ENCODE measurements at places on chromosomes 12 and 14.

- DNase-seq = no peak
Observed at GRCh38 chr14:90721619-90722305, 94.5 kb downstream of the TTC7B start.

DNA sequence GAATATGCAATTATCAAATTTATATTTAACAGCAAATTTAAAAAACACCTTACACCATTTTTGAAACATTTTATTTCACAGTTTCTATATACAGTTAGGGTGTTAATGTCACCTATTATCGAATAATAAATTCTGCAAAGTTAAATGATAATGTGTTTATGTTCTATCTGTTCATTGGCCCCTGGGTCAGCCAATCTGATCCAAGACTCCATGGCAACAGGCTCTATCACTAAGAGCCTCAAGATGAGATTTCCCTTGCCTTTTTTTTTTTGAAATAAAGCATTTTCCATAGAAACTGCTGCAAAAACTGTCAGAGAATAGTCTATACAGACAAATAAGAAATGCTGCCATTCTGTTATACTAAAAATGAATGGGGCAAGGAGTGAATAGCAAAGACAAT, 83.2 kb upstream of the STAC3 start:
- DNase-seq = no peak

GRCh38 chr12:62933602-62934238, 1.2 kb downstream of the PPM1H start:
- no peak for DNase-seq

DNA sequence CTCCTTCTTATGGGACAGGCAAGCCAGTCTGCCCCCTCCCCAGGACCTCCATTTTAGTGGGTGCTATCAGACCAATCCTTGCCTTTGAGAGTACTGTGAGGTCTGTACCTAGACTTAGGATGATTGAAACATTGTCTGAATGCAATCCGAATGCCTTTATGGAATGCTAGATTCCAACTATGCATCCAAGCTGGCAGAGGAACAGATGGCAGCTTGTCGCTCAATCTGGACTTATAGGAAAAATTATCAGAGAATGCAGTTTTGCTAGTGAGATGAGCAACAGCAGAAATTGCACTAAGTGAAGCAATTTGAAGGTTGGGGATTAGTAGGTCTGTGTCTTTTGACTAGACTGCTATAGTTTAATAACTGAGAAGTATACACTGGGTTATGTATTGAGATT, 109.1 kb downstream of the DYRK2 start:
- no peak for DNase-seq

DNA sequence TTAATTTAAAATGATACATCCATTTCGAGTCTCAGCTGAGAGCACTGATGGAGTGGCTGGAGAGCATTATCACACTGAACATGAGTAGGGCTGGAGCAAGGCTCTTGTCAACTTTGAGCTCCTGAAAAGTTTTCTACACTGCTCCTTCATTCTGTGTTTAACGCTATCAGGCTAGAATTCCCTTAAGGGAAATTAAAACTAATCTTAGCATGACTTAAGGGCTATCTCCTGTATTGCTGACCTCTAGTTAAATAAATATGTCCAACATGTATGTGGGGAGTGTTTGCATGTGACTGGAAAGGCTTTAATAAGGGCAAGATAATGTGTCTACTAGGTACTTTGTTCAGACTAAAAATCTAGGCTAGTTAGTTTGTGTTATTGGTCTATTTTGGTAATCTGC, 116.7 kb upstream of the CAND1 start:
- DNase-seq = no peak

DNA sequence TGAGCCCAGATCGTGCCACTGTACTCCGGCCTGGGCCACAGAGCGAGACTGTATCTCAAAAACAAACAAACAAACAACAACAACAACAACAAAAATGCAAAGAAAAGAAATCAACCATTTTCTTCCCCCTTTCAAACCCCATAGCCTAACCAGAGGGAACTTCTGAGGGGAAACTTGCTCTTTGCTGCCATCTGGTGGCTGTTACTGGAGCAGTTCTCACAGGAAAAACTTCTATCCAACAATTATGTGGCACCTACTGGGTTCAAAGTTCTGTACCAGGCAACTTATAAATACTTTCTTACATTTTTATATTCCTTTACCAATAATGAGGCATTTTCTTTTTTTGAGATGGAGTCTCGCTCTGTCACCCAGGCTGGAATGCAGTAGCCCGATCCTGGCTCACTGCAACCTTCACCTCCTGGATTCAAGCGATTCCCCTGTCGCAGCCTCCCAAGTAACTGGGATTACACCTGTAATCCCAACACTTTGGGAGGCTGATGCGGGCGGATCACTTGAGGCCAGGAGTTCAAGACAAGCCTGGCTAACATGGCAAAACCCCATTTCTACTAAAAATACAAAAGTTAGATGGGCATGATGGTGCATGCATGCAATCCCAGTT, 50.9 kb upstream of the BICDL1 start:
- peak; percentile 22 for DNase-seq

GRCh38 chr14:98622208-98623051, 649.6 kb downstream of the BCL11B start:
- DNase-seq = no peak

- no peak for DNase-seq
Observed at GRCh38 chr14:41362139-41362538, 244.5 kb upstream of the LRFN5 start.

DNA sequence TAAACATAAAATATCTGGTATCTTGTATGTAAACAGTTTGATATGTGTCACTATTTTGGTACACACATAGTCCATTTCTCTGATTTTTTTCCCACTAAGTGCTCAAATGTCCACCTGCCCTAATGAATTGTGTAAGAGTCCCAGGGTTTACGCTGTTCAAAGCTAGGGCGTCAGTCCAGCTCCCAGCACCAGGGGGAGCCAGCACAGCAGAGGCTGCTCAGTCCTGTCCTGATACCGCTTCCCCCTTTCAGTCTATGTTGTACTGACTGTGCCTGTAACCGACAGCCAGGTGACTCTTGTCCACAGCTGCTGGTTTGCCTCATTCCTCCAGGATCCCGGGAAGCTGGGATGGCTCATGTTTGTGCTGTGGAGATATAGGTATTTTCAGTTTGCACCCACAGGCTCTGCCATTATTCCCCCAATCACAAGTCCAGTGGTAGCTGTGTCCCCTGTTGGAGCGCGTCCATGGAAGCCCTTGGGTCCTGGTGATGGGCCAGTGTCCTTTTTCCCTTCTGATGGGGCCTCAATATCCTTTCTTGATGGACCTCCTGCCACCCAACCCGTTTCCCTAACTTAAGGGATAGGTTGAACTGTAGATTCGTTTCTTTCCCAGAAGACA, 242.0 kb downstream of the NEDD1 start:
- peak; percentile 17 for DNase-seq

DNA sequence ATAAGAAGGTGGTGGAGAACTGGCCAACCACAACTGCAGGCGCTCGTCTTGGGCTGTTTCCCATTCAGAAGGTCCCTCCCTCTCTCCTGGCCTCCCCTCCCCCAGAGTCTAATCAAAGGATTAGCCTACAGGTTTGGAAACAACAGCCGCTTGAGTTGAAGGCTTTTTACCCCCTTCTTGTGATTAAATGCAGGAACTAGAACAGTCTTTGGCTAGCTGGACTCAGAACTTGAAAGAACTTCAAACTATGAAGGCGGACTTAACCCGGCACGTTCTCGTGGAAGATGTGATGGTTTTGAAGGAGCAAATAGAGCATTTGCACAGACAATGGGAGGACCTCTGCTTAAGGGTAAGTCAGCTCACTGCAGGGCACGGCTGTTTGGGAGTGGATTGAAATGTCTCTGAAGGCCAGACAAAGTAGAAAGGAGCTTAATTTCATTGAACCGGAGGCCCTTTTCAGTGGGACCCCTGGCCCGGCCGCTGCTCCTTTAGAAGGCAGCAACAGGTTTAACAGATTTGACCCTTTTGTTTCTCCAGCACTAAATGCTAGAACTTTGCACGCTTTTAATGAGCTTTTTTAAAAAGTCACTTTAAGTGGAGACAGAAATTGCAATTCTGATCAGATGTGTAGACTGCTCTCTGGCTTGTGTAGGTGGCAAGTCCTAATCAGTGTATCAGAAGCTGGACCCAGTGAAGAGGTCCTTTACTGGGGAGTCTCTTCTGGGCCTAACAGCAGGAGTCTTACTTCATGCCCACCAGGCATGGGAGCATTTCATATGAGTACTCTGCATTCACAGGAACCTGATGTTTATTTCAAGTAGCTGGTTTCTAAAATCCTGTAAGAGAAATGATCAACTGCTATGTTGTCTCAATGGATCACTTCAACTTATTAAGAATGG, 107.7 kb downstream of the ESR2 start:
- DNase-seq = no peak

GRCh38 chr12:92094751-92095161, 50.9 kb downstream of the BTG1 start:
- DNase-seq = no peak

GRCh38 chr14:51895375-51895774, 35.0 kb downstream of the GNG2 start:
- no peak for DNase-seq

DNA sequence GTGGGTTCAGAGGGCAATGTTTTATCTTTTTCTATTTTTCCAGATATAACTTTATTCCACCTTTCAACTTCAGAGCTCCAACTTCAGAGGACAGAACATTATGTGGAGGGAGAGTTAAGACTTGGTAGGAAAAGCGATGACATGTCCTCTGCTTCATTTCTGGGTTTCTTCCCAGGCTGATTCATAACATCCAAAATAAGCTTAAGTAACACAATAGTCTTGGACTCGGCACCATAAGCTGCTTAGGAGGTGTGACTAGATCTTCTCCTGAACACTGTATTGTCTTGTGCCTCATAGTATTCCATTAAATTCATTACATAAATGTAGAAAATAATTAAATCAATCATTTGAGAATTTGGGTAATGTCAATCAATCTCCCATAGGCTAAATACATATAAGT, 95.5 kb upstream of the PDE3A start:
- no peak for DNase-seq

DNA sequence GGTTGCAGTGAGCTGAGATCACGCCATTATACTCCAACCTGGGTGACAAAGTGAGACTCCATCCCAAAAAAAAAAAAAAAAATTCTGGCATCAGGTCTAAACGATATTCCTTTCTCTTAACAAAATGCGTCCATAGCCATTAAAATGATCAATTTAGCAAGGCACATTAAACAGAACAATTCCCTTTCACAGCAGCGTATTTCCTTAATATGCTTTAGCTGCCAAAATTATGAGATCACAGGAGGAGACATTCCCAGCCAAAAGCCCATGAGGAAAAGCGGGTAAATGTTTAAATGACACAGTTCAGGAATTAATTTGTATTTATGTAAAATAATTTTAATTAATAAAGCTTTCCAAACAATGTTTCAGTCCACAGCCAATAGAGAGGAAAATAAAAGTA, 43.0 kb upstream of the SELPLG start:
- no peak for DNase-seq

DNA sequence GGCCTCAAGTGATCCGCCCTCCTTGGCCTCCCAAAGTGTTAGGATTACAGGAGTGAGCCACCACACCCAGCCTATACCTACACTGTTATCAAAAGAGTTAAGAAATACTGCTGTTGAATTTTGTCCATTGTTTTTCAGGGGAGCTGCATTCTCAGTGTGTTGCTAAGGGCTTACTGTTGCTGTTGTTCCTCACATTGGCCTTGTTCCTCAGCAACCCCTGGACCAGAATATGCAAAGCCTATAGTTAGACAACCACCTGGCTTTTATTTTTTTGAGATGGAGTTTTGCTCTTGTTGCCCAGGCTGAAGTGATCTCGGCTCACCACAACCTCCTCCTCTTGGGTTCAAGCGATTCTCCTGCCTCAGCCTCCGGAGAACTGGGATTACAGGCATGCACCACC, 4.7 kb upstream of the ATP6V0A2 start:
- DNase-seq = no peak

- DNase-seq = no peak
Observed at GRCh38 chr14:23297611-23298277, 4.9 kb downstream of the PPP1R3E start.
